Fibroblast of skin of left biceps (primary cell): ENCODE measurements at places on chromosomes 12 and 14.

GRCh38 chr14:53881161-53881871 lies 75.3 kb downstream of the BMP4 start:
- DNase-seq: peak; percentile 52

- DNase-seq: no peak
These were observed 19.3 kb downstream of the NTF3 start for GRCh38 chr12:5451251-5451650.

DNA sequence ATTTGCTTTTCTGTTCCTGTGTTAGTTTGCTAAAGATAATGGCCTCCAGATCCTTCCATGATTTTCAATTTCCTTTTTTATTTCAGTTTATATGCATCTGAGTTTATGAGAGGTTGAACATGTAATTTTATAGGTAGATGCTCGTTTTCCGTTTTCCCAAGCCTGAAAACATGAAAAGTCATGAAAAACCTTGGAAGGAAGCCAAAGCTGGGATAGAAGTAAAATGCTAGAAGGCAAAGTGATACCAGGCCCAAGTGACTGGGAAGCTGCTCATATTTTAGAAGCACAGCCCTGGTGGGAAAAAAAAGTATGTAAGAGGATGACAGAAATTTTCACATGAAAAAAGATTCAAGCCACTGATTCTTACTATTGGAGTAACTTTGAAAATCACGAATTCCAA lies 290.8 kb downstream of the PRKD1 start:
- no peak for DNase-seq

GRCh38 chr12:121278169-121279070 lies 18.1 kb downstream of the CAMKK2 start:
- no peak for DNase-seq
